Stimulated activated memory B cell treated with anti-CD40 and anti-IgM and Interleukin-4, amounts not matched to agents 10 μg/mL and 1 μg/mL and 100 μg/mL, for 72 hours (primary cell): ENCODE measurements at places on chromosomes 6 and 20.

DNA sequence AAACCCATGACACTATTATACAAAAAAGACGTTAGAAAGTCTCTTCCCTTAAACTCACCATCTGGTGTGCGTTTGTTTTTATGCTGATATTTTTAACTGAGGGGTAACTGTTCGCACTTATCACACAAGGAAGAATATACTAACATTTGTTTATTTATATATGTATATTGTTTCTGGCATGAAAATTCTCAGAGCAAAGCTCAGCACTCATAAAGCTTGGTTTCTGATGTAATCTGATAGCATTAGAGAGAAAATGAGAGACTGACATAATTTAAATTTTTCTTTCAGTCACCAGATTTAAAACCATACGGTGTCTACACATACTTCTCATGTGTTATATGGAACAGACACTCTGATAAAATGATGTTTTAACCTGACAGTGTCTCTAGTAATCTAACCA is 6.9 kb downstream of the BLOC1S5 start:
- H3K27me3 ChIP-seq: no peaks in the 10 kb centered on the region
- H3K4me1 ChIP-seq: peaks cover 9% of the 10 kb centered on the region
- H3K27ac ChIP-seq: no peak overlapping the region
- H3K4me3 ChIP-seq: no peak overlapping the region
- no peak for ATAC-seq

GRCh38 chr6:36404164-36404563 is 16.7 kb upstream of the ETV7 start:
- ATAC-seq: no peak
- no peaks in the 10 kb centered on the region for H3K36me3 ChIP-seq
- H3K4me3 ChIP-seq: no peak overlapping the region
- H3K27ac ChIP-seq: no peak overlapping the region

DNA sequence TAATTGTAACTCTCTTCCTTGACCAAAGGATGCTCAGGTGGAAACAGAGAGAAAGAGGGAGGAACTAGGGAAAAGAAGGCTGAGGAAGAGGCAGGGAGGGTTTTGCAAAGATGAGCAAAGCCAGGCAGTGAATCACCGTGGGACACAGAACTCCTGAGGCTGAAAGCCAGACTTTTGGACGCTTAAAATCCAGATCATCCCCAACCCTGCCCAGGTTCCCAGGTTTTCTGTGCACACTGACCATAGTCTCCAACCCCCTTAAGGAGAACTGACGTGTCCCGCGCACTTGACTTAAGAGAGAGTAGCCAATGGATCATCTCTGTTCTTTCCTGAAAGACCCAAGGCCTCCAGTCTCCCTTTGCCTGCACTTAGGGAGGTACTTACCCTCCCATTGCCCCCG is 75.3 kb downstream of the LRFN2 start:
- H3K27ac ChIP-seq: no peak overlapping the region
- no peak overlapping the region for H3K4me3 ChIP-seq
- no peak for ATAC-seq
- no peaks in the 10 kb centered on the region for H3K36me3 ChIP-seq
- H3K27me3 ChIP-seq: peaks cover 10% of the 10 kb centered on the region

- no peaks in the 10 kb centered on the region for H3K36me3 ChIP-seq
- no peak overlapping the region for H3K4me3 ChIP-seq
- H3K27me3 ChIP-seq: peaks cover 80% of the 10 kb centered on the region
- H3K27ac ChIP-seq: no peak overlapping the region
- H3K4me1 ChIP-seq: peaks cover 2% of the 10 kb centered on the region
Observed at GRCh38 chr20:51028616-51029212, 5.8 kb upstream of the KCNG1 start.

DNA sequence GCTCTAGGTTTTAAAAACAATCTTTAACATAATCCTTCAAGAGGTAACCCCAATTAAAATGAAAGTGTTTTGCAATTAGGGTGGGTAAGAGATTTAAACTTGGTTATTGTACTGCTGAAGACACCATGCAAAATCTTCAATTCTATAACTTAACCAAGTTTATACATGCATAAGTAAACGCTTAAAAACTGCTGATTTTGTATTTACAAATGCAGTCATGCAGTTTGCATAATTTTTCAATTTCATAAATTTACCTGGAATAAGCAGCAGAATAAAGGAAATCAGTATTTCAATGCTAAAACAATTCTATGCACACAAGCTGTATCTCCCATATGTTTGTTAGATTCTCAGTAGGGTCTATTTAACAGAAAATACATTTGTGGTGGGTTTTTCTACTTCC is 22.9 kb downstream of the SSR1 start:
- H3K27ac ChIP-seq: no peak overlapping the region
- H3K27me3 ChIP-seq: no peaks in the 10 kb centered on the region

GRCh38 chr6:90195094-90195829 is 101.4 kb downstream of the BACH2 start:
- H3K36me3 ChIP-seq: peaks cover 28% of the 10 kb centered on the region
- H3K4me1 ChIP-seq: peaks cover 51% of the 10 kb centered on the region
- ATAC-seq: no peak
- peak overlapping the region; percentile 60 for H3K27ac ChIP-seq

DNA sequence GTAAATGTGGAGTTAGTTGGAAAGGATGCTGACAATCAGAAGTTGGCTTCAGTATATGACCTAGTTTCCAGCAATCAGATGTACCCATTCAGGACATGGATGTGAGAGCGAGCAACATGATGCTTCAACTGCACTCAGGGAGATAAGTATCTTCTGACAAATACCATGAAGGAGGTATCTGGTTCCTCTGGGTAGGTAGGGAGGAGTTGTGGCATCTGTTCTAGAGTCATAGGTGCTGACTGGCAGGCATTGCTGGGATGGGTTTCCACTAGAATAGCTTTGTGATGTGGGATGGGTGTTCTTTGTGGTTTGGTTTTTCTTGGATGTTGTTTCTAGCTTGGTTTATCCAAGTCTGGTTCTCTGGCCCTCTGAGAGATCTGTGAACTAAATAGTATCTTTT is 3.9 kb upstream of the REV3L start:
- H3K4me3 ChIP-seq: no peak overlapping the region
- no peak overlapping the region for H3K27ac ChIP-seq
- peaks cover 38% of the 10 kb centered on the region for H3K4me1 ChIP-seq

- no peak overlapping the region for H3K27ac ChIP-seq
- H3K4me1 ChIP-seq: peaks cover 29% of the 10 kb centered on the region
- no peaks in the 10 kb centered on the region for H3K27me3 ChIP-seq
- peaks cover 15% of the 10 kb centered on the region for H3K36me3 ChIP-seq
- no peak for ATAC-seq
Observed at GRCh38 chr20:62342910-62343309, 24.2 kb downstream of the LAMA5 start.

- peaks cover 15% of the 10 kb centered on the region for H3K4me1 ChIP-seq
- H3K27me3 ChIP-seq: peaks cover 9% of the 10 kb centered on the region
- H3K4me3 ChIP-seq: no peak overlapping the region
- no peaks in the 10 kb centered on the region for H3K36me3 ChIP-seq
- ATAC-seq: no peak
Observed at GRCh38 chr20:24620937-24621519, 151.6 kb downstream of the SYNDIG1 start.

DNA sequence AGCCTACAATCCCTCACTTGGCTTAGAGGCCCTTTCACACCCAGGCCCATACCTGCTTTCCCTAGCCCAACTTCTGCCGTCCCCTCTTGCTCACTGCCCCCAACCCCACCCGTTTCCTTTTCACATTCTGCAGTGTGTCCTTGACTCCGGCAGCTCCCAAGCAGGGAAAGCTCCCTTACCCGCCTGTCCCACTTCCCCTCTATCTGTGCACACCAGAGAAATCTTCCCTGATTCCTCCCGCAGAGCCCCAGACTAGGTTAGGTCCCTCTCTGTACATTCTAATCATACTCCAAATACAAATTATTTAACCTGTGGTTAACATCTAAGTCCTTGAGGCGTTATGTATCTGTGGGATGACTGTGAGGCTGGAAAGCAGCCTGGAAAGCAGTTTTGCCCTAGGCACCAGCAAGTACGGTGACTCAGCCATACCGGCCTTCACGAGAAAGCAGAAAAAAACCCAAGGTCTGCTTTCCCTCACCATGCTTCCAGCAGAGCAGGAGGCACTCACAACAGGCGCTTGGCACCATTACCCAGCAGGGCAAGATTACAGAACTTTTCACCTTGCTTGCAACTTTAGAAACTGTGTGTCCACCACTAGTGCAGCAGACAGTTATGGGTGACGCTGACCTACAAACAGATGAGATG is 22.3 kb downstream of the ELOVL5 start:
- peak overlapping the region; percentile 72 for H3K27ac ChIP-seq
- peaks cover 78% of the 10 kb centered on the region for H3K4me1 ChIP-seq
- peaks cover 30% of the 10 kb centered on the region for H3K36me3 ChIP-seq
- H3K27me3 ChIP-seq: no peaks in the 10 kb centered on the region
- ATAC-seq: no peak
- no peak overlapping the region for H3K4me3 ChIP-seq

GRCh38 chr6:134307870-134308269 is 10.0 kb downstream of the SGK1 start:
- H3K27me3 ChIP-seq: no peaks in the 10 kb centered on the region
- H3K27ac ChIP-seq: no peak overlapping the region
- H3K4me3 ChIP-seq: no peak overlapping the region
- ATAC-seq: no peak
- no peaks in the 10 kb centered on the region for H3K4me1 ChIP-seq

GRCh38 chr6:130843575-130844320 is 16.5 kb downstream of the SMLR1 start:
- H3K4me3 ChIP-seq: no peak overlapping the region
- H3K4me1 ChIP-seq: peaks cover 12% of the 10 kb centered on the region
- no peak for ATAC-seq

- peaks cover 12% of the 10 kb centered on the region for H3K4me1 ChIP-seq
- H3K36me3 ChIP-seq: no peaks in the 10 kb centered on the region
- no peak overlapping the region for H3K27ac ChIP-seq
- ATAC-seq: no peak
- no peak overlapping the region for H3K4me3 ChIP-seq
- no peaks in the 10 kb centered on the region for H3K27me3 ChIP-seq
Observed at GRCh38 chr6:106134906-106135634, 48.9 kb downstream of the PRDM1 start.

DNA sequence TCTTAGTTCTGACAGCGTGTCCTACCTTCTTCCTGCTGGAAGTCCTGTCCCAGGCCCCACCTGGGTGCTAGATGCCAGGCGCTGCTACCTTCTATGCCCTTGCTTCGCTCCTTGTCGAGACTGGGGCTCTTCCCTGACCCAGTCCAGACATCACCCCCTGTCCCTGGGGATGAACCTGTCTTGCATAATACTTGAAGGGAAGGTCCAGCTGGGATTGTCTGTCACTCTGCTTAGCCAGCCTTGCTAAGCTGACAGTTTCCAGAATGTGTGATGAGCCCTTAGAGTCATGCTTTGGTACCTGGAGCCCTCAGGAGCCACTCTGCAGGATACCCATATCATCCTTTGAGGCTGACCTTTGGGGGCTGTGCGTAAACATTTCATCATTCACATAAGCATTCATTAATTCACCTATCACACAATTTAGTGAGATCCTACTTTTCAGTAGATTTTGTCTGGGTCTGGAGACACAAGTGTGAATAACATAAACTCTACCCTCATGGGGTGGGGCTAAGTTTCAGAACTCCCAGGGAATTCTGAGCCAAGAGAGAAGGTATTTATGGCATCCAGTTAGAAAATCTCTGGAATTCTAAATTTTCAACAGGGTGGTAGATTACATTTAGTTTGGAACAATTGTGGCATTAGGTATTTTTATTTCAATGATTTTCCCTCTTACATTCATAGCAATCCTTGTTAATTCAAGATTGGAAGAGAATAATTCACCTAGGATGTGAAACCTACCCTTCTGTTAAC is 151.1 kb upstream of the HDAC2 start:
- H3K27ac ChIP-seq: no peak overlapping the region
- H3K4me1 ChIP-seq: no peaks in the 10 kb centered on the region
- no peaks in the 10 kb centered on the region for H3K36me3 ChIP-seq
- ATAC-seq: no peak
- H3K27me3 ChIP-seq: peaks cover 6% of the 10 kb centered on the region
- no peak overlapping the region for H3K4me3 ChIP-seq

DNA sequence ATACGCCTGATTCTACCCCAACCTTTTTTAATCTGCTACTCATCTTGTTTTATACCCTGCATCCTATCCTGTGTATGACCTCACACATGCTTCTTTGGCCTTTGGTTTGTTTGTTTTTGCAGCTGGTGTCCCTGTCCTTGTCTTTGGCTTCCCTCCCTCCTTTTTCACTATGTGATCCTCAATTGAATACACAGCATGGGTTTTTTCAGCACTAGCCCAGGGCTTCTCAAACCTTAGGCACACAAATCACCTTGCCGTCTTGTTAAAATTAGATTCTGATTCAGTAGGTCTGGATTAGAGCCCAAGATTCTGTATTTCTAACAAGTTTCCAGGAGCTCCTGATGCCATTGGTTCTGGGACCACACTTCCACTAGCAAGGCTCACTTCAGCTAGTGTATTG is 321.5 kb upstream of the MAN1A1 start:
- no peaks in the 10 kb centered on the region for H3K36me3 ChIP-seq
- H3K27me3 ChIP-seq: no peaks in the 10 kb centered on the region
- ATAC-seq: peak; percentile 39
- no peaks in the 10 kb centered on the region for H3K4me1 ChIP-seq
- no peak overlapping the region for H3K4me3 ChIP-seq

GRCh38 chr6:28537065-28537464 is 11.4 kb downstream of the GPX5 start:
- no peaks in the 10 kb centered on the region for H3K36me3 ChIP-seq
- H3K27ac ChIP-seq: no peak overlapping the region
- peaks cover 3% of the 10 kb centered on the region for H3K4me1 ChIP-seq
- H3K4me3 ChIP-seq: no peak overlapping the region
- no peak for ATAC-seq

GRCh38 chr6:33834401-33835392 is 30.9 kb upstream of the MLN start:
- H3K4me1 ChIP-seq: peaks cover 2% of the 10 kb centered on the region
- H3K36me3 ChIP-seq: no peaks in the 10 kb centered on the region
- H3K27me3 ChIP-seq: peaks cover 63% of the 10 kb centered on the region

DNA sequence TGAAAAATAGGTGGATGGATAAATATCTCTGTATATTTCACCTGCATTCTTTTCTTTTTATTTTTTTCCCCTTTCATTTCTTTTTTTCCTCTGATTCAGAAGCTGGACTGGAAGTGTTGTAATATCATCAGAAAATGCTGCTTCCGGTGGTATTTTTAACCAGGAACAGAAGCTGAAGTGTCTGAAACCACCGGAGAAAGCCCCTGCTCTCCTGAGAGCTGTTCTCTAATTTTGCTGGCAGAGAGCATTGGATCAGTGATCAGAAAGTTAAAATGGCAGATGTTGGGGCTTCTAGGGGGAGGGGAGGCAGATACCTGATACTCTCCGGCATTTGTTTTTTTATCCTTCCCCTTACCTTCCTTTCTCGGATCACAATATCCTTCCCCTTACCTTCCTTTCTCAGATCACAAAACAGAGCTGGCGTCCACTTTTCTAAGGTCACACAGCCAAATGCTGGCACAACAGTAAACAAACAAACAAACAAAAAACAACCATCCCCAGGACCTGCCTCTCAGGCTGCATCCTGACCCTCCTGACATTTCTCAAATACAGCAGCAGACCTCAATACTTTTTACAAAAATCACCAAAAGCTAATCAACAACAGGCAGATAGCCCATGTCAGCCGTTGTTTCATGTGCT is 143.2 kb upstream of the ZNF217 start:
- ATAC-seq: peak; percentile 71
- peak overlapping the region; percentile 98 for H3K27ac ChIP-seq
- H3K4me3 ChIP-seq: peak overlapping the region; percentile 50
- no peaks in the 10 kb centered on the region for H3K27me3 ChIP-seq
